ENCODE measurements at places on chromosomes 16 and 17.

GRCh38 chr17:69643686-69644085 is 229.2 kb downstream of the MAP2K6 start:
- DNase-seq: no peak

DNA sequence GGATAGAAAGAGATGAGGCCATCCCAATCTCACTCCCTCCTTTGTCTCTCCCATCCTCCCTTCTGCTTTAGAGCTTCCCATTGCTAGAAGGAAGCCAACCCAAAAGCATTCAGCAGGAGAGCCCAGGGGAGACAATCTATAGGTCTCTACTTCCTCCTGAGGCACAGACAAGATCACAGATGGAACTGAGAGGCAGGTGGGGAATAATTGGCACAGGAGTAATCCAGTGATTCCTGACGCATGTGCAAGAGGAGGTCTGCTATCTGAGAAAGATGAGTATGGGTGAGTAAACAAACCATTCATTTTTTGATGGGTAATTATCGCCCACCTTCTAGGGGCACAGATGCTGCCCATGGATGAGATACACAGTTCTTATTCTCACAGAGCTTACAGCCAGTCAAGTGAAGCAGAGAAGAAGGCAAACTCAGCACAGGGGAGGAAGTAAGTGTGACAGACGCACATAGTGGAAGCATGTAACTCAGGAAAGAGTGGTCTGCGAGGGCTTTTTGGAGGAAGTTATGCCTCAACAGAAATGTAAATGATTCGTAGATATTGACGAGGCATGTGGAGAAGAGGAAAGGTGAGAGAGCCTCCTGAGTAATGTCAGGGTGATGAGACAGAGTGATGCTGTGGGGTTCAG is 88.9 kb upstream of the HLF start:
- no peak for DNase-seq

- DNase-seq: no peak
These were observed 95.5 kb downstream of the CCT6B start for GRCh38 chr17:34865716-34866115.

GRCh38 chr17:2436316-2436905 is 35.6 kb upstream of the MNT start:
- DNase-seq: no peak

DNA sequence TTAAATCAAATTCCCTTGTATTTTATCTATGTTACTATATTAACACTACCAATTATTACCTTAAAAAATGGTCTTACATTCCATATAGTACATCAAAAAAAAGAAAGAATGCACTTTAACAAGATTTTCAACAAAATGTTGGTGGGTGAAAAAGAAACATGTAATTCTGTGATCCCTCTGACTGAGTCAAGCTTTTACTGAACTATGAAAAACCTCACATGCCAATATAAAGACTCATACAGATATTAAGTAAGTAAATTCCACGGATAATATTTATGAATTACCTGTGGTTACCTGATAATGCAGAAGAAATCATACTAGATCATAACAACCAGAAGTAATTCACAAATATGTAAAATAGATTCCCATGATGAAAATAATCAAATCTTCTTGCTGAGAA is 12.4 kb downstream of the COIL start:
- DNase-seq: no peak

- no peak for DNase-seq
These were observed 2.6 kb upstream of the RASD1 start for GRCh38 chr17:17498606-17499301.

GRCh38 chr17:28397687-28398279 is 8.2 kb downstream of the SLC46A1 start:
- DNase-seq: no peak

- no peak for DNase-seq
These were observed 3.6 kb downstream of the CYB5D2 start for GRCh38 chr17:4146641-4147040.

GRCh38 chr17:19269106-19269505 is 31.9 kb downstream of the EPN2 start:
- no peak for DNase-seq

- DNase-seq: no peak
These were observed 13.7 kb downstream of the CANT1 start for GRCh38 chr17:78995761-78996451.

DNA sequence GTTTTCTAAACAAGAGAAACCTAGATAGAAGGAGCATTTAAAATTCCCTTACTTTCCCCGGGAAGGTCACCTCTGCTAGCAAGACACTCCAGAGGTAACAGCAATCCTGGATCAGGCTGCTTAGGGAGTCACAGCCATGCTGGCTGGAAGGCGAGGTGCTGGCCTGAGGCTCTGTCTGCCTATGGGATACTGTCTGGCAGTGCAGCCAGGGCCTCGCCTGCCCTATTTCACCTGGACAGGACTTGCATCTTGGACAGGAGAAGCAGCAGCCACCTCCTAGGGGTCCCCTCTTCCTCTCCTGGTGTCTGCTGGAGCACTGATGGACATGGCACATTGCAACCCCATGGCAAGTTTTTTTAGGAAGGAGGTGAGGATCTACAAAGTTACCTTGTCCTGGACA is 15.1 kb downstream of the FA2H start:
- no peak for DNase-seq

DNA sequence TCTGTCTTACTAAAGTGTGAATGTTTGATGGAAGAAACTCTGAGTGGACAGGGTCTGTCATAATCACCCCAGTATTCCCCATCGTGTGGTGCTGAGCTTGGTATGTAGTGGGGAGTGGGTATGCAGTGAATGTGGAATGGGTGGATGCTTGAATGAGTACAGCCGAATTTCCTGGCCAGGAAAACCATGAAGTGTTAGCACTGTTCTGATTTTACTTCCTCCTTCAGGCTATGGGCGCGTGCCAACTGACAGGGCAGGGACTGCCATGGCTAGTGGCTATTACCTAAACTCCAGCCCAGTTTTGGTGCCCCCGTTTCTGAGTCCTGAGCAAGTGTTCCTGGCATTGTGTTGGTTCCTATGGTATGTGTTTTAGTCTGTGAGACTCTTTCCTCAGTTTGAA is 48.6 kb downstream of the PRKCA start:
- no peak for DNase-seq

DNA sequence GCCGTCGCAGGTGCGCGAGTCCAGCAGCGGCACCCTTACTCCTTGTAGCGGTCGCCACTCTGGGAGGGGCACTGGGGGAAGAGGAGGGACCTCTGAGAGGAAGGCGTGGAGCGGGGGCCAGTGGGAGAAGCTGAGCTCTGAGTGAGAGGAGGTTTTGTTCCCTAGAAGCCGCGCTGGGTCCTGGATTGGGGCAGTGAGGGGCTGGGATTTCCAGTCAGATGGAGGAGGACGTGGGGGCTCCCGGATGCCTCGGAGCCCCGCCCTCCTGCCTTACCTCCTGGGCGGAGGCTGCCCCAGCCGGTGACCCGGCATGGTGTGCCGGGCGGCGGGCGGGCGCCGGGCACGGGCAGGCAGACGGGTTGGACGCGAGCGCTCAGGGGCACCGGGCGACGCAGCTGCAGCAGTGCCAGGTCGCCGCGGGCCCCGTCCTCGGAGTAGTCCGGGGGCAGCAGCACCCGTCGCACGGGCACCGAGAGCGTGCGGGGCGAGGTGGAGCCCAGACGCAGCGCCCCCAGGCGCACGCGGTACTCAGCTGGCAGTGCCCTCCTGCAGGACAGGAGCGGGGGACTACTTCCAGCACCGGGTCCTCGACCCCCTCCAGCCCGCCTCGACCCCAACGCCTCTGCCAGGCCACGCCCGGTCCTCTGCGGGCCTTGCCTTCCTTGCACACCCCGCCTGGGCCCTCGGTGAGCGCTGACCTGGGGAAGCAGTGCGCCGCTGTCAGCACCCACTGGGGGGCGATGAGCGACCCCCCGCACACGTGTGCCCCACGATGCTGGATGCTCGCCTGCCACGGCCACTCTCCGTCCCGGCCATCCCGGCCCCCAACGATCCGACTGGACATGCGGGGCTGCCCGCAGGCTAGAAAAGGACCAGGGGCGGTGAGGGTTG is 2.0 kb downstream of the PRSS33 start:
- DNase-seq: peak; percentile 38

DNA sequence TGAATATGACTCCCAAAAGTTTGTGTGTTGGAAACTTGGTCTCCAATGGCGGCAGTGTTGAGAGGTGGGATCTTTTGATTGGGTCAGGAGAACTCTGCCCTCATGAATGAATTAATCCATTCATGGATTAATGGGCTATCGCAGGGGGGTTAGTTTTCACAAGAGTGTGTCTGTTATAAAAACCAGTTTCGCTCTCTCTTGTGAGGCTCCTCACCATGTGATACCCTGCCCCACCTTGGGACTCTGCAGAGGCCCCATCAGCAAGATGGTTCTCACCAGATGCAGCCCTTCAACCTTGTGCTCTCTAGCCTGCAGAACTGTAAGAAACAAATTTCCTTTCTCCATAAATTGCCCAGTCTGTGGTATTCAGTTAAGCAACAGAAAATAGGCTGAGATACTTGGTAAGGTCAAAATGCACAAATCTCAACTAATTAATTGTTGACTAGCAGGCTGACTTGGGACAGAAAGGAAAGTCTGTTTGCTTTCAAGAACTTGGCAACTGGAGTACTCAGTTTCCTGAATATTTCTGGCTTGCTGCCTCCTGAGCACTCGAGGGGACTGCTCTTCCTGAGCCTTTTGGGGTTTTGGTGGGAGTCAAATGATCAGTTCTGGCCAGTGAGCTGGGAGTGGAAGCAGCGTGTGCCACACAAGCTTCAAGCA is 13.8 kb upstream of the CCL17 start:
- DNase-seq: no peak

- DNase-seq: no peak
These were observed 209.4 kb downstream of the MRTFB start for GRCh38 chr16:14280541-14280940.

GRCh38 chr17:37742116-37742761 is 2.6 kb downstream of the HNF1B start:
- peak; percentile 8 for DNase-seq

DNA sequence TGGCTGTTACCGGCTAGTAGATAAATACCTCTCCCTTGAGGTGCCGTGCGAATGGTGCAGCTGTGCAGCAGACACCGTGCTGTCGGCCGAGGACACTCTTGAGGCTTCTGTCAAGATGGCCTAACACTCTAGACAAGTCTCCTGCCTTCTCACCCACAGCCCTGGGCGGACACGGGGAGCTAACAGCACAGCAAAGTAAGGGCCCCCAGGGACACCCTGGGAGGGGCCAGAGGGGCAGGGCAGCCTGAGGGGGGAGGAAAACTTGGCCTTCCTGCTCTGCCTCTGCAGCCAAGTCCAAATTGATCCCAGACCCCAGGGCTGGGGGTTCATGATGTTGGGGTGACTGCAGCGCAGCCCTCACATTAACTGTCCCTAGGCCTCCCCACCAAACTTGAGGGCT is 210.2 kb downstream of the RPTOR start:
- no peak for DNase-seq

- DNase-seq: peak; percentile 41
These were observed 107.0 kb upstream of the CACNG5 start for GRCh38 chr17:66727634-66728570.

- DNase-seq: no peak
These were observed 62.6 kb downstream of the ZFHX3 start for GRCh38 chr16:72985148-72985941.

- DNase-seq: no peak
These were observed 20.0 kb downstream of the UNC45B start for GRCh38 chr17:35167666-35168065.

DNA sequence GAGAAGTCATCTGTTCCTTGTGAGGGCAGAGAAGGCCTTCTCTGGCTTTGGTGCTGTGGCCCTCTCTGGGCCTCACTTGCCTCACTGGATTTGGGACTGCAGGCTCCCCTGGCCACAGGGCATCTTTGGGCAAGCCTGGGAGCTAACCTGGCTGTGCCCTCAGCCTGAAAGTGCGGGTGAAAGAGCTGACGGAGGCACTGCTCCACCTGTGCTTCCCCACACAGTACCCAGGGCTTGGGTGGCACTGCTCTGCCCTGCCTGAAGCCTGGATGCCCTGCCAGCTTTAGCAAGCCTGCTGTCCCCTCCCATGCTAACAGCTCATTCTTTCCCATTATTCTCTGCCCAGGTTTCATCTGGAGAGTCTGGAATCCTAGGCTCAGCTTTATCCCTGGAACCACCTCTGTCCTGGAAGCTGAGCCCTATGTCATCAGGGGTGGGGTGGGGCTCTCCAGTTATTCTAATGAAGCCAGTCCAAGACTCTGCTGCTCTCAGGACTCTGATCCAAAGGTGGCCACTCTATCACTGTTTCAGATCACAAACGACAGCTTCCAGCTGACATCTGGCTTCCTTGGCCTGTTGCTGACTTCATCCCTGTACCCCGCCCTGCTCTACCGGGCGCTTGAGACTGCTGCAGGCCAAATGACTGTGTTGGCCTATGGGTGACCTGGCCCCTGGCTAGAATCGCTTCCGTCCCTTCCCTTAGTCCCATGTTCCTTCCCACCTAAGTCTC is 29.3 kb downstream of the HIC1 start:
- no peak for DNase-seq

DNA sequence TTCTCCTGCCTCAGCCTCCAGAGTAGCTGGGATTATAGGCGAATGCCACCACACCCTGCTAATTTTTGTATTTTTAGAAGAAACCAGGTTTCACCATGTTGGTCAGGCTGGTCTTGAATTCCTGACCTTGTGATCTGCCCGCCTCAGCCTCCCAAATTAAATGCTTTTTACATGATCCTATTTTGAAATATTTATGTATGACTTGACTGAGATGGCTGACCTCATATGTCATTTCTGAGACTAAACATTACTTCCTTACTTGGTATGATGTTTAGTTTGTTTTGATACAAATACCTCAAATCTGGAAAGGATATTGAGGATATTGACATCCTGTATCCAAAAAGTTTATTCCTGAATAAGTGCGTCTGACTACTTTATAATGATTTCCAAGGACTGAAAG is 11.9 kb downstream of the CALCOCO2 start:
- DNase-seq: no peak

- DNase-seq: no peak
These were observed 121.4 kb upstream of the WSCD1 start for GRCh38 chr17:5948811-5949210.

- no peak for DNase-seq
These were observed 19.7 kb downstream of the QPRT start for GRCh38 chr16:29698484-29699323.

GRCh38 chr16:68629351-68629910 is 15.7 kb upstream of the CDH3 start:
- no peak for DNase-seq

DNA sequence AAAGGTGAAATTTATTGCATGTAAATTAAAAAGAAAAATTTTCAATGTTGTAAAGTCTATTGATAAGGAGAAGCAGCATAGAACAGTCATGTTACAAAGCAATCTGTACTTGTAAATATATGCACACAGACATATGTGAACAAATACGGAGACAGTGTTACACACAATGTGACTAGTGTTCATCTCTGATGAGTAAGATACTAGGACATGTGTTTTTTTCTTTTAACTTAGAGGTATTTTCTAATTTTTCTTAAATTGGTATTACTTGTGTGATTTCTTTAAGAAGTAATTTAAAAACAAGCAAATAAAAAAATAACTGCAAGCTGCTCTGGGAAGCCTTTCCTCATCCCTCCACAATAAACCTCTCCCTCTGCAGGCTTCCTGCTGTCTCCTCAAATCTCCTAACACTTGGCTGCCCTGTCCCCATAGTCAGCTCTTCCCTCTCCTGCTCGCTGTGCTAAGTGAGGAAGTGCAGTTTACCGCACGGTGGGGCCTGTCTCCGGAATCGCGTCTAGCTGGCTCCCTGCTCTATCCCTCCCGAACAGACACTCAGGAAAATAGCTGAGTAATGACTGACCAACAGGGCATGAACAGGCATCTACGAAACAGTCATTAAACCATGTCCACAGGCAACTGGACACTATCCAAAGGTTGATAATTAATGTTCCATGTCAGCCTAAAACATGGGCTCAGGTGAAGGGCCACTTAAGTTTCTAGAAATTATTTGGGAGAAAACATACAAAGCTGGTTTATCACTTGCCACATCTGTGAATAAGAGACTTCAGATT is 35.9 kb downstream of the CMTM4 start:
- no peak for DNase-seq

- no peak for DNase-seq
These were observed 43.9 kb downstream of the TSC2 start for GRCh38 chr16:2091547-2092255.
